ENCODE measurements at places on chromosomes 13 and 19. TPM values are rescaled to one million over a fixed set of nuclear protein-coding genes. Genes with fewer than 3 reads are reported as not detected.

DCT gene
- total RNA-seq: 0.18 TPM

GGN gene
- 1.3 TPM for total RNA-seq

PEX11G gene
- total RNA-seq: 7.3 TPM

KISS1R gene
- total RNA-seq: 1.5 TPM

PSPC1 gene
- total RNA-seq: 85.1 TPM

CYP4F2 gene
- not detected for total RNA-seq

RYR1 gene
- total RNA-seq: 0.20 TPM

- no peak overlapping the region for H3K4me3 ChIP-seq
- H3K27me3 ChIP-seq: no peaks in the 10 kb centered on the region
- H3K36me3 ChIP-seq: no peaks in the 10 kb centered on the region
- H3K27ac ChIP-seq: no peak overlapping the region
- H3K4me1 ChIP-seq: no peaks in the 10 kb centered on the region
These were observed 29.5 kb upstream of the SIN3B start for GRCh38 chr19:16799740-16800139.

- H3K4me3 ChIP-seq: peak within 1 kb of the TSS; percentile 99
- peak within 1 kb of the TSS; percentile 98 for H3K27ac ChIP-seq
- peak; percentile 98 for DNase-seq
- no peaks in the 10 kb centered on the region for H3K27me3 ChIP-seq
These were observed at the start of gene EPN1 for GRCh38 chr19:55674841-55675660. TSS of gene EPN1 (plus strand) at chr19:55675226. CDS start at chr19:55678628, 3,402 bp downstream.

GRCh38 chr19:1874554-1875185 is 10.6 kb downstream of the ABHD17A start:
- no peak for DNase-seq
- H3K36me3 ChIP-seq: no peaks in the 10 kb centered on the region
- H3K4me1 ChIP-seq: peaks cover 24% of the 10 kb centered on the region
- no peaks in the 10 kb centered on the region for H3K27me3 ChIP-seq

- peaks cover 14% of the 10 kb centered on the region for H3K36me3 ChIP-seq
- H3K27ac ChIP-seq: no peak overlapping the region
- no peaks in the 10 kb centered on the region for H3K4me1 ChIP-seq
- H3K27me3 ChIP-seq: no peaks in the 10 kb centered on the region
- no peak overlapping the region for H3K4me3 ChIP-seq
- DNase-seq: no peak
These were observed 16.1 kb downstream of the NKPD1 start for GRCh38 chr19:45144431-45145269.

- no peaks in the 10 kb centered on the region for H3K36me3 ChIP-seq
- H3K27me3 ChIP-seq: no peaks in the 10 kb centered on the region
- DNase-seq: peak; percentile 58
These were observed 1.5 kb downstream of the TCF3 start for GRCh38 chr19:1650650-1651567.

DNA sequence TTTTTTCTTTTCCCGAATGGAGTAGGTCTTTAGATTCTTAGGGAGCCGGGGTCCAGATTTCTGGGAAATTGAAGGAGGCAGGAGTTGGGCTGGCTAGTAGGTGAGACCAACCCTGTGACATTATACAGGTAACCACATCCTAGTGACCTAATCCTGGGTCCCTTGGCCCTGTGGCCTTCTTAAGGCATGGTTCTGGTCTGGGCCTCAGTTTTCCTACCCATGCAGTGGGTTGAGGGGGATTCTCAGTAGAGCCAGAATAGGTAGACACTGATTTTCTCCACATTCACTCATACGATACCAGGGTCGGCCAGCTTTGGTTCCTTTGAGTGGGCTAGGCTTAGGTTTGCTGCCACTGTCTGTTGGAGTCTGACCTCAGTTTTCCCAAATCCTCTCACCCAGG is 7.2 kb downstream of the PPFIA3 start:
- no peak overlapping the region for H3K27ac ChIP-seq
- no peak overlapping the region for H3K4me3 ChIP-seq
- H3K36me3 ChIP-seq: no peaks in the 10 kb centered on the region
- H3K27me3 ChIP-seq: peaks cover 19% of the 10 kb centered on the region

DNA sequence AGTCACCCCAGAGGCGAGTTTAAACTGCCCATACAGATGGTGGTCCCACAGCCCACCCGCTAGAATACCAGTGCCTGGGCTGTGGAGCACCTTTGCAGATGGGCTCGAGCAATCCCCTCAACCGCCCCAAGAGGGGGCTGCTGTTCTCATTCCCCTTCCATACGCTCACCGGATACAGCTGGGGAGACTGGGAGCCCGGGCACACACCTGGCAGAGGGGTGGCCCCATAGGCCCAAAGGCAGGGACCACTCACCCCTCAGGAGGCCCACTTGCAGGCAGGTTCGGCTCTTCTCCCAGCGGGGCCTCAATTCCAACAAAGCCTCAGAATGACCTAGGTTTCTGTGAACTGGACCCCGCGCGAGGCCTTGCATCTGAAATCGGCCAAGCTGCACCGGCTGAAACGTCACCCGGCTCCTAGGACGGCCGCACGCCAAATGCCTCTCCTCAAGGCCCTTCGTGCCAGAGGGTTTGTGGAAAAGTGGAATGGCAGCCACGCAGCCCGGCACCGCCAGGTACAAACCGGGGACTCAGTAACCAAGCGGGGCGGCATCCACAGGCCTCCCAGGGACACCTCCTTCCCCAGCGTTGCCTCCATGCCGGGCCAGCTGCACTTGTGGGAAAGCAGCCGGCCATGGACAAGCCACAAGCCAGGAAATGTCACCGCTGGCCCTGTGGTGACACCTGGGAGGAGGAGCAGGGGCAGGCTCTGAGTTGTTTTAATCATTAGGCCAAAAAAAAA is 18.7 kb downstream of the MLLT1 start:
- no peak overlapping the region for H3K4me3 ChIP-seq
- H3K27ac ChIP-seq: peak overlapping the region; percentile 25

GRCh38 chr13:74047931-74048600 is 86.1 kb downstream of the KLF12 start:
- DNase-seq: no peak
- no peak overlapping the region for H3K4me3 ChIP-seq
- H3K36me3 ChIP-seq: peaks cover 4% of the 10 kb centered on the region
- H3K27ac ChIP-seq: peak overlapping the region; percentile 86

DNA sequence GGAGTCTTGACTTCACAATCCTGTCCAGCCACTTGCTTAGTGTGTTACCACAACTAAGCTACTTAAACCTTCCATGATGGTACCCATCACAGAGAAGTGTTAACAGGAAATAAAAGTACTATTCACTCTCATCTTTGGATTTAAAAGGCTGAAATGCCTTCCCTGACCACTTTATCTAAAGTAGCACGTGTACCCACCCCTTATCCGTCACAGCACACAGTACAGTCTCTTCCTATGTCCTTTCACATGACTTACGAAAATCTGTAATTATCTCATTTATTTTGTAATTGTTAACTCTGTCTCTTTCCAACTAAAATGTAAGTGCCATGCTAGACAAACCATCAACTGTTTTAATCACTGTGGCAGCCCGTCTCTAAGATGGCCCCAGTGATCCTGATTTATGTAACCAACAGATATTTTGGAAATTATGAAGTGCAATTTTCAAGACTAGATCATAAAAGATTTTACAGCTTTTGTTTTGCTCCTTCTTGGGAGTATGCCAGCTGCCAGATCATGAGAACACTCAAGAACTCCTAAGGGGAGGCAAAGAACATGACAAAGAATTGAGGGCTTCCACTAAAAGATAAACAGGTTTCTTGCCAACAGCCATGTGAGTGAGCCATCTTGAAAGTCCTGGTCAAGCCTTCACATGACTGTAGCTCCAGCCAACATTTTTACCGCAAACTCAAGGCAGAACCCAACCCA is 44.9 kb downstream of the DIAPH3 start:
- H3K4me3 ChIP-seq: no peak overlapping the region
- no peak for DNase-seq
- no peak overlapping the region for H3K27ac ChIP-seq
- no peaks in the 10 kb centered on the region for H3K4me1 ChIP-seq
- H3K36me3 ChIP-seq: peaks cover 37% of the 10 kb centered on the region
- no peaks in the 10 kb centered on the region for H3K27me3 ChIP-seq

GRCh38 chr19:867301-867793 is 7.9 kb downstream of the CFD start:
- no peak overlapping the region for H3K4me3 ChIP-seq
- DNase-seq: no peak
- H3K27me3 ChIP-seq: peaks cover 13% of the 10 kb centered on the region
- peaks cover 19% of the 10 kb centered on the region for H3K36me3 ChIP-seq
- H3K4me1 ChIP-seq: peaks cover 2% of the 10 kb centered on the region

DNA sequence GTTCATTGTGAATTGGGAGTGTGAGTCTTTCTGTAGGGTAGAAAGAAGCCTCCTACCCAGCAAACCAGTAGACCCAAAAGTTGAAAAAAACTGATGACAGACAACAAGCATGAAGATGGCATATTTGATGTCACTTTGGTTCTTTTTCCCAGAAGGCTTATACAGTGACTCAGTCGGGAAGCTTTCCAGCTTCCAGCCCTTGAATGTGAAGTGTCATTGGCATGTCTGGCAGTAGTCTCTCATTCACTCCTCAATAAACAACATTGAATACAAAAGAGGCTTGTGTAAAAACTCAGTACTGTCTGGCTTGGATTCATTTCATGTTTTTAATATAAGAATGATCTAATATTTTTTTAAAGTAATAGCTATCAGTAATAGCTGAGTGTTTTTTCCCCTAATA is 68.7 kb downstream of the IPO5 start:
- H3K27ac ChIP-seq: no peak overlapping the region
- DNase-seq: no peak
- no peak overlapping the region for H3K4me3 ChIP-seq
- H3K27me3 ChIP-seq: no peaks in the 10 kb centered on the region
- H3K36me3 ChIP-seq: peaks cover 29% of the 10 kb centered on the region

GRCh38 chr13:36872621-36873020 is 47.4 kb downstream of the SMAD9 start:
- H3K27ac ChIP-seq: no peak overlapping the region
- peaks cover 31% of the 10 kb centered on the region for H3K36me3 ChIP-seq
- H3K4me3 ChIP-seq: no peak overlapping the region
- H3K4me1 ChIP-seq: peaks cover 2% of the 10 kb centered on the region

GRCh38 chr13:47100214-47100853 is 203.5 kb upstream of the HTR2A start:
- no peak overlapping the region for H3K4me3 ChIP-seq
- H3K4me1 ChIP-seq: peaks cover 10% of the 10 kb centered on the region
- DNase-seq: no peak
- H3K27me3 ChIP-seq: no peaks in the 10 kb centered on the region
- no peaks in the 10 kb centered on the region for H3K36me3 ChIP-seq

DNA sequence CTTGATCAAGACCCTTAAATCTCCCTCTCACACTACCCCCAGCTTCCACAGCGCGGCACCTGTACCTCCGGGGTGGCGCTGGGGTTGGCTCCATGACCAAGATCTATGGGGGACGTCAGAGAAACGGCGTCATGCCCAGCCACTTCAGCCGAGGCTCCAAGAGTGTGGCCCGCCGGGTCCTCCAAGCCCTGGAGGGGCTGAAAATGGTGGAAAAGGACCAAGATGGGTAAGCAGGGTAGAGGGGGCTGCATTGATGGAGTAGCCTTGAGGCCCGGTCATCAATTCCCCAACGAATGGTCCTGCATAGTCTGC is 8.1 kb upstream of the CD79A start:
- H3K36me3 ChIP-seq: peaks cover 27% of the 10 kb centered on the region
- no peak for DNase-seq
- no peak overlapping the region for H3K27ac ChIP-seq
- H3K27me3 ChIP-seq: no peaks in the 10 kb centered on the region

- H3K36me3 ChIP-seq: no peaks in the 10 kb centered on the region
- peaks cover 59% of the 10 kb centered on the region for H3K27me3 ChIP-seq
- peaks cover 1% of the 10 kb centered on the region for H3K4me1 ChIP-seq
- H3K27ac ChIP-seq: no peak overlapping the region
These were observed 23.5 kb upstream of the LAIR1 start for GRCh38 chr19:54387991-54388801.

GRCh38 chr13:22703601-22704209 is 477.1 kb upstream of the SGCG start:
- peaks cover 25% of the 10 kb centered on the region for H3K4me1 ChIP-seq
- no peaks in the 10 kb centered on the region for H3K36me3 ChIP-seq
- no peak overlapping the region for H3K27ac ChIP-seq
- DNase-seq: no peak
- H3K27me3 ChIP-seq: no peaks in the 10 kb centered on the region
- no peak overlapping the region for H3K4me3 ChIP-seq

DNA sequence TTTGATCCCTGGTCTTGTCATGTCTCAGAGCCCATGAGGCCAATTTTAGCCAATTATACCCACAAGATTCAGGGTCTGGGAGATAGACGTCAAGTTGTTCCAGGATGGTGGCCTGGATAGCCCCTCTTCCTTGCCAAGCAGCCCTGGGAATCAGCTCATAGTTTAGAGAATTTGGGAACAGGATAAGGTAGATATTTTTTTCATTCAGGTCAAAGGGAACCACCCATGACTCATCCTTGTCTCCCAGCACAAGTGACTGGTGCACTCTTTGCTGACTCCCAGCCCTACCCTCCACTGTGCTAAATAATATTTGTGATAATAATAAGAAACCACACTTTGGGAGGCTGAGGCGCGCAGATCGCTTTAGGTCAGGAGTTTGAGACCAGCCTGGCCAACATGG is 17.1 kb upstream of the S1PR4 start:
- DNase-seq: no peak
- H3K27ac ChIP-seq: no peak overlapping the region
- peaks cover 5% of the 10 kb centered on the region for H3K4me1 ChIP-seq

GRCh38 chr13:28867564-28867963 is 47.4 kb downstream of the MTUS2 start:
- DNase-seq: no peak
- H3K27me3 ChIP-seq: peaks cover 36% of the 10 kb centered on the region
- H3K27ac ChIP-seq: no peak overlapping the region
- H3K36me3 ChIP-seq: no peaks in the 10 kb centered on the region

- H3K27ac ChIP-seq: no peak overlapping the region
- no peak overlapping the region for H3K4me3 ChIP-seq
- DNase-seq: no peak
- peaks cover 12% of the 10 kb centered on the region for H3K36me3 ChIP-seq
- peaks cover 18% of the 10 kb centered on the region for H3K4me1 ChIP-seq
These were observed 1.2 kb downstream of the USPL1 start for GRCh38 chr13:30618930-30619279.

DNA sequence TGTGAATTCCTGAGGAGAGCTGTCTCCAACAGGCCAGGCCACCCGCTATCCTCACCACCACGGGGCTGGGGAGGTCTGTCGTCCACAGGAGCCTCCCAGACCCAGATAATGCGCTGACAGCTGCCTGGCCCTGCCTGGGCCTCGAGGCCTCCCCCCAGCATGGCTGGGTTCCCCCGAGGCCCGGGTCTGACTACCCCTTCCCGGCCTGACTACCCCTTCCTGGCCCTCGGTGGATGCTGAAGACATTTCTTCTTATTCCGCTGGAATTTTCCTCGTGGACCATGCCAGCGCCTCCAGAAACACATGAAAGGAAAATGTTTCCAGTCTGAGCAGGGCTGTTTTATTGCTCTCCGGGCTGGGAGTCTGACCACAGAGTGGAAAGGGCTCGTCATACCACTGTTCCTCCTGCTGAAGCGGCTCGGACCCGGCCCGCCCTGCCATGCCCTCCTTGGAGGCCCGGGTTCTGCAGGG is 16.8 kb upstream of the COMP start:
- peaks cover 20% of the 10 kb centered on the region for H3K27me3 ChIP-seq
- no peak overlapping the region for H3K4me3 ChIP-seq
- no peaks in the 10 kb centered on the region for H3K36me3 ChIP-seq
- DNase-seq: no peak
- no peak overlapping the region for H3K27ac ChIP-seq
- H3K4me1 ChIP-seq: no peaks in the 10 kb centered on the region
